Muscle of arm (tissue), 14 donors: ENCODE measurements at places on chromosomes 1 and 21.

DNA sequence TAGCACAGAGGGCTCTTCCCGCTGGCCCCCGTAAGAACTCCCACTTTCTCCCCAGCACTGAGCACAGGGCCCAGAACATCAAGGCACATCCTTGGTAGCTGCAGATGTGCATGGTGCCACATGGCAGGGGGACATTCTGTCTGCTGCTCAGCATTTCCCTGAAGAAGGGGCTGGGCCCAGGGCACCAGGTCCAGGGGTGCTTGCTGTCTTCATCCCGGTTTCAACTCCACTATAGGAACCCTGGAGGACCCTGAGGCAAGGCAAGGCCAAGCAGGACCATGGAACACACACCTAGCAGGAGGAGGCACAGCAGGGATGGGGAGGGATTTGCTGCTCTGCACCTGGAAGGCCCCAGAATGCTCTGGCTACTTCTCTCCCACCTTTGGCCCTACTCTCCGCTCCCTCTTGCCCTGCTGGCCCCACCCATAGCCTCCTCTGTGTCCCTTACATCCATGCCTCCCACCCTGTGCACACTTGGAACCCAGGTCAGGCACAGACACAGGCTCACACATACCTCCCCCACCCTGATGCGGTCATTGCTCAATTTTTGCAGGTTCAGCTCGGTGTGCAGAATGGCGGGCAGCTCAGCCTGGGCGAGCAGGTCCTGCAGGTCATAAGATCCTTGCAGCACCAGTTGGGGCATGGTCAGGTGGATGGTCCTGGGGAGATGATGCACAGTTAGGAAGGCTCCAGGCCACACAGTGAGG lies 10.1 kb downstream of the AGT start:
- no peak for DNase-seq

GRCh38 chr21:34579411-34579810 lies 35.5 kb downstream of the RCAN1 start:
- DNase-seq = no peak

GRCh38 chr1:181783208-181783607 lies 278.3 kb downstream of the ZNF648 start:
- DNase-seq = no peak

DNA sequence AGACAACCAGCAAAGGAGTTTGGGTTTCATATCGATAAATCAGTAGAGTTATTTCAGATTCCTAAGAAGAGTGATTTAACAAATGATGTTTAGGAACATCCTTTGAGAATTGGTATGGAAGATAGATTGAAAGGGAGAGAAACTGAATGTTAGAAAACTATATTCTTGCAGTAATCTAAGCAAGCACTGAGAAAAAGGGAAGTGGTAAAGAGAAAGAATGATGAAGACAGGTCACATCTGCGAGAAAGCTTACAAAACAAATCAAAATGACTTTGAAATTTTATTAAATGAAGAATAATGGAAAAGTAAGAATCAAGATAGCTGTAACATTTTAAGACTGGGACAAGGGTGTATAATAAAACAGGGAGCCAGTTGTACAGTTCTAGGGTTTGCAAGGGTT lies 177.0 kb downstream of the HS2ST1 start:
- no peak for DNase-seq

DNA sequence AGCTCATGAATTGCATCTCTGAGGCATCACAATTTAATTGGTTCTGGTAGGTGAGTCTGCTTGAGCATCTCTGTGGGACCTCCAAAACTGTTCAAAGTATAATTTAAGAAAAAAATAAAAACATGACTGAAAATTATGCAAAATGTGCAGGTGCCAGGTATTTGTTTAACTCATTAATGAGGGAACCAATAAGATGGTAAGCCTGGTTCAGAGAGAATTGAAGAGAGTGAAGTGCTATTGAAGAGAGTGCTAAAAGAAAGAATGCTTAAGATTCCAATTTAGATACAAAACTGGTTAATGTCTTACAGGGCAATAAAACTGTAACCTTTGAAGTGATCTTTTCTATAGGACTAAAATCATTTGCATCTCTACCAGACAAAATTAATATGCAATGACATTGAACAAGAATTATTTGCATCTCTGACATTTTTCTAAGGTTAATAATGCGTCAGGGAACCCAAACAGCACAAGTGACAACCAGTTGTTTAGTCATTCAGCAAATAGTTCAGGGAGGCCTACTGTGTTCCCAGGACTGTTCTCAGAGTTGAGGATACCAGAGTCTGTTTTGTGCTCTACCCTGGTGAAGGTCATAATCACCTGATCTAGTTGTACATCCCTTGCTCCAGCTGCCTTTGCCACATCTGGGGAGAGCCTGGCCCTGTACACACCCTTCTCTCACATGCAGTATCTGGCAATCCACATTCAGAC lies 183.5 kb downstream of the PATJ start:
- no peak for DNase-seq

GRCh38 chr1:12617511-12617900 lies 504 bp downstream of the DHRS3 start:
- no peak for DNase-seq

- peak; percentile 38 for DNase-seq
Observed at GRCh38 chr1:174262349-174263241, 103.3 kb downstream of the RABGAP1L start.

- no peak for DNase-seq
Observed at GRCh38 chr1:238264951-238265350, 374.2 kb upstream of the ZP4 start.
